ENCODE measurements at places on chromosomes 13 and 19.

GRCh38 chr19:7912697-7913564 lies 1.7 kb upstream of the TGFBR3L start:
- no peak for DNase-seq

DNA sequence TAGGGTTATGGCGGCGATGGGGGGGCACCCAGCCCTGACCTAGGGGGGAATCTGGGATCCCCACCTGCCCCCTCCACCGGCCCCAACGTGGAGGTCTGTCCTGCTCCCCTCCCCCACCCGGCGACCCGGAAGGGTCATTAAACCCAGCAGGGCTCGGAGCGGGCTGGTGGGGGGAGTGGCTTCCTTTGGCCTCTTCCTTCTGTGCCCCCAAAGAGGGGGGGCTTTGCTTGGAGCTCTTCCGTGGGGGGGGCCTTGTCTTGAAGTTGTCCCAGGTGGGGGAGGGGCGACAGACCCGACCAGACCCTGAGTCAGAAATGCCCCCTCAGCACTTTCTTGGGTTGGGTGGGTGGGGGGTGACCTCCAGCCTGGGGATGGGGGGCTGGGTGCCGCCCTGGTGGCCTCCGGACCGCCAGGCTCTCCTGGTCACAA lies 1.5 kb downstream of the ARID3A start:
- no peak for DNase-seq

- DNase-seq = no peak
These were observed 10.0 kb downstream of the CAMSAP3 start for GRCh38 chr19:7605490-7606222.

GRCh38 chr19:9013988-9014387 lies 3.8 kb upstream of the MUC16 start:
- DNase-seq = no peak

- DNase-seq = no peak
These were observed 338.0 kb upstream of the ATXN8OS start for GRCh38 chr13:69769608-69770007.

Measured in NCI-H187 treated with DMSO at 0.1 percent for 48 hours (cell line).